ENCODE measurements at places on chromosomes 11 and 22.

GRCh38 chr11:1207401-1208143 lies 15.3 kb upstream of the MUC5B start:
- no peak for DNase-seq

- no peak for DNase-seq
Measured at GRCh38 chr11:19445771-19446170, 205.0 kb upstream of the E2F8 start.

DNA sequence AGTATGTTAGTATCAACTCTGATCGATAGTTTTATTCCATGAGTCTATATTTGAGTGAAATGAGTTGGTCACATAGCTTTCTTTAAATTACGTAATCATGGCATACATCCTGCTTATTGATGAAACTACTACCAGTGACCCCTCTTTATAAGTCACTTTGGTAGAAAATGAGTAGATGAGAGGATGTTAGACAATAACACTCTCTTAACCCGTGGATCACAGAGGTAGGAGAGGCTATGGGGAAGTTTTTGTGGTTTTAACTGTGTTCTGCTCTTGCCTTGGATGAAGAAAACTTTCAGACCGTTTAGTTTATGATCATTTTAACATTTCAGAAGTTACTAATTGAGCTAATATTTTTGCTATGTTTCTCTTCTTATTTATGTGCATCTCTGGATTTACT lies 34.0 kb downstream of the TBCEL start:
- no peak for DNase-seq

DNA sequence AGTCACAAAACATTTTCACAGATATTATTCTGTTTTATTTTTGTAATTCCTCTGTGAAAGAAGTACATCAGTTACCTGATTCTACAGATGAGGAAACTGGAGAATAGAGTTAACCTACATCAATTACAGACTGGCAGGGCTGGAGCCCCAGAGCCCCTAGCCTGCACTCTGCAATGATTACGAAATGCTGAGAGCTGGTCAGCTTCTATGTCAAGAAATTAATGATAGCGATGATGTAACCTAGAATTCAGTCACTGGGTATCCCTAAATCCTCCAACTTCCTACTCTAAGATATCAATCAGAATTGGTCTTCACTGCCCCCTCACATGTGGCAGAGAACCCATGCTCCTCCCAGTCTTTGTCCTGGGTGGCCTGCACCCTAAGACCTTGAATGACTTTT lies 273.5 kb upstream of the PLET1 start:
- DNase-seq = no peak

DNA sequence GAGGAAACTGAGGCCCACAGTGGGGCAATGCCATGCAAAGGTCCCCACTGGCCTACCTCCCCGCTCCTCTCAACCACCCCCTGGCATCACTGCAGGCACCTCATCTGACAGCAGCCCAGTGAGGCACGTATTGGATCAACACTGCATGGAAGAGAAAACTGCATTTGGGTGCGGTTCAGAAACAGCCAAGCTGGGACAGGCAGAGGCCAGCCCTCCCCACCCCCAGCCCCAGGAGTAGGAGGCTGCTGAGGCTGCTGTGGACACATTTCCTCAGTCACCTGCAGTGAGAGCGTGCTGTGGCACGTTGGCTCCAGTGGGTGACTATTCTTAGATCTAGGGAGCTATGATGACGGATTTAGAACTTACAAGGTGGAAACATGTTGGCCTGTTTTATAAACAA lies 63.7 kb downstream of the KCNC1 start:
- DNase-seq = no peak
